Activated CD8-positive, alpha-beta memory T cell treated with anti-CD3 and anti-CD28 coated beads for 1 hour (primary cell): ENCODE measurements at places on chromosomes 5 and 9.
A peak's percentile ranks its signal among the peaks of the same experiment; 100 is the strongest.

DNA sequence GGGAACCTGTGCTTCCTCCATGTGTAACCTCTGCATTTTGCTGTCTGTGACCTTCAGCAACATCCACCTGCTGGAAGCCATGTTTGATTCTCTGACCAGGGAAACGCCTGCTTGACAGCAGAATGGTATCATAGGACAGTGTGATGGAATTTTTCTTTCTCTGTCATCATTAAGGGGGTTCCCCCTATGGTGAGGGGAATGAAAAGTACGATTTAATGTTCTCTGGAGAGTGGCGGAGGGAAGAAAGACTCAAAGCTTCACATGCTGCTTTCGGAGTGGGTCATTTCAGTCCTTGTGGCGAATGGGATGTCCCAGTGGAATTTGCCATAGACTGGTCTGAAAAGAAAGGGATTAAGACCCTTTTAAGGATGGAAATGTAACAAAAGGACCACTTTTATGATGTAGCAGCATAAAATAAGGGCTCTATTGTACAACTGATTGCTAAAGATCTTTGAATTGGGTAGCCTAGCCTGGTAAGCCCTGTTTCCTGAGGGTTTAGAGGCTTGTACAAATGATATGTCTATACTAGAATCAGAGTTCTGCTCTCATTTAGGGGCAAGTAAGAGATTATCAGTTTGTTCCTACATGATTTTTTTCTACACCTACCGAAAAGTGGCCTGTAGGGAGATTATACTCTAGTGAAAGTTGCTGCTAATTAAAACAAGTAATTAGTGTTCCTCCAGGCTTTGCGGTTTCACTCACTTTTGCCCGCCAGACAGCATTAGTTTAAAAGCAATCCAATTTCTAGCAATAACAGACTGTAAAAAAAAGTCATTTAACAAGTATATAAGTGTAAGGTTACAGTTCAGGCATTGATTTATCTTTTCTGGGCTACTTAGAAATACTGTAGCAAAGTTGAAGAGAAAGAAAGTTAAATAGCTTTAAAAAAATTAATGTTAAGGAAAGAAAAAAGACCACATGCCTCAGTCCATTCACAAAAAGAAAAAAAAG, 904.5 kb downstream of the NR2F1-AS1 start:
- DNase-seq = no peak

GRCh38 chr5:60611099-60611740, 88.7 kb downstream of the DEPDC1B start:
- no peak for DNase-seq

- no peak for DNase-seq
These were observed 13.5 kb upstream of the FAM120A start for GRCh38 chr9:93437996-93438395.

- no peak for DNase-seq
These were observed 34.0 kb downstream of the PUM3 start for GRCh38 chr9:2809692-2810419.

DNA sequence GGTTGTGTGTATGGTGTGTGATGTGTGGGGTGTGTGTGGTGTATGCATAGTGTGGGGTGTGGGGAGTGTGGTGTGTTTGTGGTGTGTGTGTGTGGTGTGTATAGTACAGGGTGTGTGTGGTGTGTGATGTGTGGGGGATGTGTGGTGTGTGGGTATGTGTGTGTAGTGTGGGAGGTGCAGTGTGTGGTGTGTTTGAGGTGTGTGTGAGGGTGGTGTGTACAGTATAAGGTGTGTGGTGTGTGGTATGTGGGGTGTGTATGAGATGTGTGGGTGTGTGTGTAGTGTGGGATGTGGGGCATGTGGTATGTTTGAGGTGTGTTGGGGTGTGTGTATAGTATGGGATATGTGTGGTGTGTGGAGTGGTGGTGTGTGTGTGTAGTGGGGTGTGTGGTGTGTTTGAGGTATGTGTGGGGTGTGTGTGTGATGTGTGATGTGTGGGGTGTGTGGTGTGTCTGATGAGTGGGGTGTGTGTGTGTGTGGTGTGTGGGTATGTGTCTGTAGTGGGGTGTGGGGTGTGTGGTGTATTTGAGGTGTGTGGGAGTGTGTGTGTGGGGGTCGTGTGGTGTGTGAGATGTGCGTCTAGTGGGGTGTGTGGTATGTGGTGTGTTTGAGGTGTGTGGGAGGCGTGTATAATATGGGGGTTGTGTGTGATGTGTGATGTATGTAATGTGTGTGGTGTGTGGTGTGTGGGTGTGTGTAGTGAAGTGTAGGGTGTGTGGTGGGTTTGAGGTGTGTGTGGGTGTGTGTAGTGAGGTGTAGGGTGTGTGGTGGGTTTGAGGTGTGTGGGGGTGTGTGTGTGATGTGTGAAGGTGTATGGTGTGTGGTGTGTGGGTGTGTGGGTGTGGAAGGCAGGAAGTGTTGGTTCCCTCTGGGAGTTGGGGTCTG, 8.6 kb downstream of the ECSCR start:
- no peak for DNase-seq

DNA sequence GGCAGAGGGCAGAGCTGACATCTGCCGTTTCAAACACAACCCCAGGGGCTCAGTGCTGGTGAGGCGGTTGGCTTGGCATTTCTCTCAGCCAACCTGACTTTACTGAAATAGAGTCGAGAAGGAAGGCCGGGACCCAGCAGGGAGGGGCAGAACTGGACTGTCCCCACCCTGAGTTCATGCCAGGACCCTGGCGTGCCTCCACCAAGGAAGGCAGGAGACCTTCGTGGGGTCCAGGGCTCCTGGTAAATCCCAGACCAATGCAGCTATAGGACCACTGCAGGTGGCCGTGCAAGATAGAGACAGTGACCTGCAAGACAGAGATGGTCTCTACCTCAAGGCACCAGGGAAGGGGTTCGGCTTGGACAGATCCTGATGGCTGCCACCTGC, 132.9 kb downstream of the ROR2 start:
- DNase-seq = no peak

- no peak for DNase-seq
These were observed 15.6 kb upstream of the TUT7 start for GRCh38 chr9:86369810-86370209.

DNA sequence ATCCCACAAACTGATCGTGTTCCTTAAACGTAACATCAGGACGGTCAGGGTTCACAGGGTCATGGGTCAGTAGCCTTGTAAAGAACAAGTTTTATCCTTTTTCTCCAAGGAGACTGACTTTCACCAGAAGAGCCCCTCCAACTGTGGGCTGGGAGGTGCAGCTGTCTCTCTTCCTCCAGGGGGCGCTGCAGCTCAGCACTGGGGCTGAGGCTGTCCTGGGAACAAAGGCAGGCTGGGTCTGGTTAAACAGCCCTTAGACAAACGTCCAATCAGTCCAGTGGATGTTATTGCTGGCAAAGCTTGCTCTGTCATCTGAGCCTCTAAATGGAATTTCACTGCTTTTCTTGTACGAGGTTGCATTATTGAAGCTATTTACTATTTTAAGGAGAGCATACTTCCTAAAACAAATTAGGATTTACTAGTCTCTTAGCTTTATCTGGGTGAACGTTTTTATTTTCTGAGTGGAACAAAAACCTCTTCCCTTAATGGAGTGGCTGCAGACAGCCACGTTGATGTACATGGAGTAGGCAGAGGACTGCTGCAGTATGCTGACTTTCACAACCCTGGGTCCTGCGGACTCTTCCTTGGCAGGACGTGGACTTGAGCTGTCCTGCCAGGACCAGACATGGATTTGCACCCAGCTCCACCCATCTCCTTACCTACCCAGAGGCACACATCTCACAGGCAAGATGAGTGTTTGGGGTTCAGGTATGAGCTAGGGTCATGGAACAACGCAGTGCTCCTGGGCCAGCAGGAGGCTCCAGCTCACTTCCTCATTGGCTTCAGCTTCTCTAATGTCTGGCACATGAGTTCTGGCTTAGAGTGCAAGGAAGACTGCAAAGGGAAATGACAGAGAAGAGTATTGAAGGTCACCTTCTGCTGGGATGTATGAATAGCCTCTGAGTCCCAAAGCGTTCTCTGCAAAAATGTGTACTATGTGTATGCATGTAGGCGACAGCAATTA, 7.8 kb downstream of the EXOSC2 start:
- DNase-seq = peak; percentile 55

- no peak for DNase-seq
These were observed 157.5 kb upstream of the BRINP1 start for GRCh38 chr9:119526698-119527097.

DNA sequence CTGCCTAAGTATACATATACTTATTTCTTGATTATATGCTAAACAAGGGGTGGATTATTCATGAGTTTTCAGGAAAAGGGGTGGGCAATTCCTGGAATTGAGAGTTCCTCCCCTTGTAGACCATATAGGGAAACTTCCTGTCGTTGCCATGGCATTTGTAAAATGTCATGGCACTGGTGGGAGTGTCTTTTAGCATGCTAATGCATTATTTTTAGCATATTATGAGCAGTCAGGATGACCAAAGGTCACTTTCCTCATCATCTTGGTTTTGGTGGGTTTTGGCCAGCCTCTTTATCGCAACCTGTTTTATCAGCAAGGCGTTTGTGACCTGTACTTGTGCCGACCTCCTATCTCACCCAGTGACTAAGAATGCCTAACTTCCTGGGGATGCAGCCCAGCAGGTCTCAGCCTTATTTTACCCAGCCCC, 80.9 kb downstream of the ALDH7A1 start:
- DNase-seq = no peak

DNA sequence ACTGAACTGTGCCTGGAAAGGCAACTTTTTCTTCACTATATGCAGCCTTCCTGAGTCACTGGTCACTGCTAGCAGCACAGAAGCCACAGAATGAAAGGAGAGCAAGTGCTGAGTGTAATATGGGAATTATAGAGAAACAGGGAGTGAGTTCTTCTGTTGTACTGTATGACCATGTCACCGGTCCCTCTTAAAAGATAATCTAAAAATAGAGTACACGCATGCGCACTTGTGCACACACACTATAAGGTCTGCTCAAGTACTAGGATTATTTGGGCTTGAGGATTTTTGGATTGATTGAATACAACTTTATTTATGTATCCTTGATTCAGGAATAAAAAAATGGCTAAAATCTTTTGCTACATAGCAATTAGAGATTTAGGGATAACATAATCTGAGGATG, 571.9 kb downstream of the PDE4D start:
- no peak for DNase-seq

DNA sequence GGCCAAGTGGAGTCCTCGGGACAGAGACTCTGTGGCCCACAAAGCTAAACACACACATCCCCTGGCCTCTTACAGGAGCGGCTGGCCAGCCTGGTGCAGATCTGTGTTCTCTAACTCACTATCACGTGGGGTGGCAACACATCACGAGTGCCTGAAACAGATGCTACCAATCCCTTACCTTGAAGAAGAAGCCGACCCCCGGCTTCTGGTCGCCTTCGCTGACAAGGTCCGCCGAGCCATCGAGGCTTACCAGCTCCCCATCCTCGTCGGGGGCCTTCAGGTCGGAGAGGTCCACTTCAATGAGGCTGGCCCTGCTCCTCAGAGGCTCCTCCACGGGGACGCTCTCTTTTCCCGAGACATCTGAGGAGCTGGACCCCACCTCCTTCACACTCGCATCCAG, 86.7 kb downstream of the CAMSAP1 start:
- no peak for DNase-seq

DNA sequence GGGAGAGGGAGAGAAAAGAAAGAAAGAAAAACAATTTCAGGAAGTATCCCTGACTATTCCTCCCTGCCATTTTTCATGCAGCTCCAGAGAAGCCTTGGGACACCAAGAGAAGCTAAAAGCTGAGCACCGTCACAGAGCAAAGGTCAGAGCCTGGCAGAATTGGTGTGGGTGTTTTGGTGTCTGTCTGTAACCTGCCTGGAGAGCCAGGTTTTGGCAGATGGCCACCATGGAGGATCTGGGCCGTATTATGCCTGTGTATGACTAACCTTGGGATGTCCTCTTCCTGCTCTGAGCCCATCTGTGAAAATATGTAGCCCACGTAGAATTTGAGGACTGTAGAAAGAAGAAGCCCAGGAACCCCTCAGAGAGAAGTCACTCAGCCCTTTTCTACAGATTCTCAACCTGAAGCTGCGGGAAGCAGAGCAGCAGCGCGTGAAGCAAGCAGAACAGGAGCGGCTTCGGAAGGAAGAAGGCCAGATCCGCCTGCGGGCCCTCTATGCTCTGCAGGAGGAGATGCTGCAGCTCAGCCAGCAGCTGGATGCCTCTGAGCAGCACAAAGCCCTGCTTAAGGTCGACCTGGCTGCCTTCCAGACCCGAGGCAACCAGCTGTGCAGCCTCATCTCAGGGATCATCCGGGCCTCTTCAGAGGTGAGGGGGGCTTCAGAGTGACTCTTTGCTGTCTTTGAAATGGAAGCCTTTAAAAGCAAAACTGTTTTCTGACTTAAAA, 18.8 kb downstream of the GLE1 start:
- DNase-seq = no peak

- no peak for DNase-seq
These were observed 264.8 kb upstream of the PTGER4 start for GRCh38 chr5:40414922-40415321.

GRCh38 chr5:173675287-173675996, 59.0 kb upstream of the BOD1 start:
- no peak for DNase-seq

- no peak for DNase-seq
These were observed 38.1 kb downstream of the LPAR1 start for GRCh38 chr9:111000202-111000601.

GRCh38 chr5:124043456-124043855, 531.5 kb downstream of the CSNK1G3 start:
- DNase-seq = no peak

GRCh38 chr5:132470010-132470392, 20.6 kb downstream of the IRF1 start:
- no peak for DNase-seq

DNA sequence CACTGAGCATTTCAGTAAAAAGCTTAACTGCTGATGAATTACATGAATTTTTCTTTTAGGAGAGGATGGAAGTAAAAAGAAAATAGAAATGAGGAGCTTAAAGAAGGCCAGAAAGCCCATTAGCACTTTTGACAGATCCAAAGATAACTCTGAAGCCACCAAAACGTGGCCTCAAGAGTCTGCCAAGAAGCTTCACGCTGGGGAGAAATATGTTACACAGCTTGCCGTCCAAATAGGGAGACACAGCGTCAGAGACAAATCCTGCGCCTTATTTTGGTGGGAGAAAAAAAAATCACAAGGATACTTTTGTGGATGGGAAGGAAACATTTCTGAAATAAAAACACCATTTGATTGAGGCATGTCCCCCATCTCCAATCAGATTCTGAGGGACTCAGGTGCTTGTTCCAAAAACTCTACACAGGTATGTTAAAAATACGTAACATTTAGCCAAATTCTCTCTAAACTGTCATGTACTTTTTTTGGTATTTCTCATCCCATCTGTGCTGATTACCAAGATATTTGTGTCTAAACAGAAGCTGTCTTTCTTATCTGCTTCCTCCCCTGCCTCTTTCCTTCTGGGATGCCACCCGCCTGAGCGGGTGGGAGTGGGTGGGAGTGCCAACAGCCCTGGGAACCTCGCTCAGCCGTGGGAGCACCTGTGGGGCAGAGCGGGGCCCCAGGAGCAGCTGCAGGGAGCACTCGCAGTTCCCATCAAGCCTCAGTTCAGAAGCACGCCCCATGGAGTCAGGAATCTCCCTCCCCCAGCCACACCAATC, 275.5 kb downstream of the DENND1A start:
- no peak for DNase-seq
